A549 treated with dexamethasone at 1 μM for 4 hours (cell line): ENCODE measurements at places on chromosomes 2 and 18. TPM values are rescaled to one million over a fixed set of nuclear protein-coding genes. Genes with fewer than 3 reads are reported as not detected.

Gene ZNF521
- not detected in 5 replicates for total RNA-seq

Gene ICOS
- not detected in 5 replicates for total RNA-seq

Gene HOXD4
- 0.10 to 0.46 TPM (median 0.38 TPM) in 5 replicates for total RNA-seq

Gene LDLRAD4
- 1.3 to 2.6 TPM (median 2.1 TPM) in 5 replicates for total RNA-seq

Gene MC5R
- not detected in 5 replicates for total RNA-seq

Gene TRIB2
- total RNA-seq, result 0.27 to 0.69 TPM (median 0.53 TPM) in 5 replicates

Gene NRP2
- total RNA-seq, result 79.1 to 143 TPM (median 133 TPM) in 5 replicates

Gene COLEC11
- total RNA-seq, result 0.47 to 0.83 TPM (median 0.69 TPM) in 5 replicates

Gene VSNL1
- total RNA-seq, result not detected in 5 replicates

Gene SMYD1
- not detected in 5 replicates for total RNA-seq

Gene GALM
- 14.4 to 16.3 TPM (median 15.4 TPM) in 5 replicates for total RNA-seq

Gene GPR39
- total RNA-seq, result 5.9 to 8.5 TPM (median 7.4 TPM) in 5 replicates

Gene TEKT4
- not detected in 5 replicates for total RNA-seq

Gene FBXO48
- 0.43 to 0.64 TPM (median 0.53 TPM) in 5 replicates for total RNA-seq
